ENCODE measurements at places on chromosomes 3 and 15.

DNA sequence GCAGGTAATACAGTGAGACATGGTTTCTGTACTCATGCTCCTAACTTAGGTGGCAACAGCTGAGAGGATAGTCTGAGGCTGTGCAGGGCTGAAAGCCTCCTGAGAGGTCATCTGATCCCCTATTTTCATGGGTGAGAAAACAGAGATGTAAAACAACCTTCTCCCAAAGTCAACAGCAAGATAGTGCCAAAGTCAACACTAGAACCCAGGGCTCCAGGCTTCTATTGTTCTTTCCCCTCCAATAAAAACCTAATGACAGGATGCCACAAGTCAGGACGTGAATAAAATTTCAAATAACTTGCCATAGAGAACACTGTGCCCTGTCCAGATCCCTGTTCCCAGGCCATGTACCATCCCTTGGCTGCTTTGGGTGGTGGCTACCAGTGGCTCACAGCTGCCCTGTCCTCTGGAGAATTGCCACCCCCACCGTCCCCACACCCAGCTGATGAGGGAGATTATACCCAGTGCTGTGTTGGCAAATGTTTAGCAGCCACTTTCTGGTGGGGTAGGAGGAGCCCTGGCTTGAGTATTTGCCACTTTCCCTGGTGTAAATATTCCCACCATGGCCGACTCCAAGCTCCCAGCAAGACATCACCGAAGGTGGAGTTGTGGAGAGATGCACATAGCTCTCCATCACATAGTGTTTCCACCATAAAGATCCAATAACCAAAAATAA is 54.8 kb downstream of the SRGAP3 start:
- DNase-seq: no peak

DNA sequence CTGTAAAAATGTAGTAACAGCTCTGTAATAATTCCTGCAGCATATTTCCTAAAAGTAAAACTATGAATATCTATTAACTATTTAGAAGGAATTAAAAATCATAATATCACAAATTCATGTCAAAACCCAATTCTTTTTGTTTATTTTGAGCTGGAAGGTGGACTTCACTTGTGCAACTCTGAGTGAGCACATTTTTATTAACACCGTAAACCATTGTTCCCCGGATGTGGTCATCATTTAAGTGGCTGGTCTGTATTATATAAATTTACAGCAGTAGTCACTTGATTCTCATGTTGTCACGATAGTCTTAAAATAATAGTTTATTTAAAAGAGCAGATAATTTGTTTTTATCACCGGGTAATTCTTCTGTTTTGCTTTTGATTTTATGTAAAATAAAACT is 43.0 kb upstream of the UTS2B start:
- no peak for DNase-seq

DNA sequence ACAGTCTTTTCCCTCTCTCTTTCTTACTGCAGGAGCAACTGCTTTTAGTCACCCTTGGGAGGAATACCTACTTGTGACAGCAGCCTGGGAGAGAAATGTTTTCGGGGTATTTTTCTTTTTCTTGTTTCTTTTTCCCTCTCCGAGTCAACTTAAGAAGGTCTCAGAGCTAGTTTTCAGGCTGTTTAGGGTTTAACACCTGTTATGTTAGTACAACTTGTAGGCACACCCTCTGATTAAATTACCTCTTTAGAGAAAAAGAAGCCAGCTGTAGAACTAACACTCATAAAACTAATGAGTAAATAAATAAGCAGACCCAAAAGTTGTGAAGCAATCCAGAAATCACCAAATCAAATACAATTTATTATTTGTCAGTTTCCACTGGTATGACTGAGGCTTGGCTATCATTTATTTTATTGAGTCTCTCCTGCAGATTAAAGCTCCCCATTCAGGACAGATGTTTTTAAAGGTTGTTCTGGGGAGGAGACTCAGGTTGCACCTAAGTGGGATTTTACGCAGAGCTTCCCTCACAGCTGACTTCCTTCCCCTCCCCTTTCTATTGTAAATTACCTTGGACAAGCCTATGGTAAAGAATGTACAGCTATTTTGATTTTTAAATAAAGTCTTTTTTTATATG is 112.5 kb downstream of the FOXB1 start:
- DNase-seq: no peak

DNA sequence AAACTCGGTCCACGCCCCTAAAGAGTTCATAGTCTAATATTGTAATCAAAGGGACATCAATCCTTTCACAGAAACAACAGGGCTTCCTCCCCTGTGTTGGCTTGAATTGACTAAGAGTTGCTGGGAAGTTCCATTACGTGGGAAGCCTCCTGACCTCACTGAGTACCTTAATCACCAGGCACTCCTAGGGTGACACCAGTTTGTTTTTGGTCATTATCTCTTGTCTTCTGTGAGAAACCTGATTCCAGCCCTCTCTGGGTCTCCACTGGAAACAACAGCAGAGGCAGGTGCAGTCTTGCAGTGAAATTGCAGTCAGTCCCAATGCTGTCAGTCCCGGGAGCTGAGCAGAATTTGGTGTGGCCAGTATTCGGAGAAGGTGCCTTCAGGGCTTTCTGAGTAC is 55.4 kb downstream of the BOC start:
- no peak for DNase-seq
